KG1 (cell line): ENCODE measurements at places on chromosomes 13 and 19.

- no peak for DNase-seq
These were observed 116.4 kb downstream of the FRY start for GRCh38 chr13:32147976-32148375.

DNA sequence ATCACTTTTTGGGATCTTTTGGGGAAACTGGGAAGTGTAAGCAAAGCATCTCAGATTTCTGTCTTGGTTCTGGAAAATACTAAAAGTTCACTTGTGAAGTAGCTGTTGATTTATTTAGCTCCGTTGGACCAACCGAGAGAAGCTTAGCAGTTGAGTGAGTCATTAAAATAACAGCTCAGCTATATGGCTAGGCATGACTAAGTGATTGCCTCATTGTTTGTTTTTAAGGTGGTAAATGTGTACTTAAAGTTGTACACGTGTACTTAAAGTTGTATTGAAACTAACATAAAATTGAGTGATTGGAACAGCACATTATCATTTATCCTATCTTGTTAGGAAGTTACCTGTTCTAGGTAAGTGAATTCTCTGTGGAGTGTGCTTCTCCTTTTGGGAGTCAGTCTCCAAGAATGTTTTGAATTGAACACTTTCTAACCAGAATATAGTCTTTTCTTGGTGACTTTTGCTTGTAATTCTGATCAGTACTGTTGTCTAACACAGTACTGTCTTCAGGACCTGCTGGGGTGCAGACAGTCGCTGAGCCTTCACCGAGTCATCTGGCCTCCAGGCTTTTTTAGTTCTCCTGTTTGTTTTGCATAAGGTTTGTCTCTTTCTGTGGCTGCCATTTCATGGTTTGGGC lies 2.9 kb upstream of the DCUN1D2 start:
- DNase-seq = no peak

- no peak for DNase-seq
These were observed 613.9 kb downstream of the TBC1D4 start for GRCh38 chr13:74868049-74868448.

DNA sequence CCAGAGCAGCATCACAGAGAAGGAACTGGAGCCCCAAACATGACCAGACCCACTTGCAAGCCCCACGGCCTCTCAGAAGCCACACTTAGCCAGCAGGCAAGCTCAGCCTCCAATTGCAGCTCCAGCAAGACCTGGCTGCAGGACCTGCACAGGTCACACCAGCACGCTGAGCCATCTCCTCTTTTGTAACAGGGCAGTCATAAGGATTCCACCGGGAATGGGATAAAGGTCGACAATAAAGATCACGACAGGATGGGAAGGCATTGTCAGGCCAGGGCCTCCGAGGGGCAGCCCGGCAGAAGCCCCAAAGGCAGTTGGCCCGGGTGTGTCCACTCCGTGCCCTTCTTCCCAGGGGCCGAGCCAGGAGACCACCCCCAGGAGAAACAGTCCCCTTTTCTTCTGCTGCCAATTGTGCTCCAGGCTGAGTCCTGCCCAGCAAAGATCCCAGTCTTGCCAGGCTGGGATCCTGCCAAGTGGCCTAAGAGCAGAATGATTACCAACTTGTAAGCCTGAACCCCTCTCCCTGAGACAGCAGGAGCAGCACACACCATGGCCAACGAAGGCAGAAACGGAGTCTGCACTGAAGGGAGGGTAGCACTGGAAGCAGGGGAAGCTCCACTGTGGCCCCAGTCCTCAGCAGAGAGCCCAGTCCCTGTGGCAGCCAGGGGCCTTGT lies 12.5 kb downstream of the PEPD start:
- DNase-seq = no peak
